NT2/D1 (cell line): ENCODE measurements at places on chromosomes 3 and 15.

DNA sequence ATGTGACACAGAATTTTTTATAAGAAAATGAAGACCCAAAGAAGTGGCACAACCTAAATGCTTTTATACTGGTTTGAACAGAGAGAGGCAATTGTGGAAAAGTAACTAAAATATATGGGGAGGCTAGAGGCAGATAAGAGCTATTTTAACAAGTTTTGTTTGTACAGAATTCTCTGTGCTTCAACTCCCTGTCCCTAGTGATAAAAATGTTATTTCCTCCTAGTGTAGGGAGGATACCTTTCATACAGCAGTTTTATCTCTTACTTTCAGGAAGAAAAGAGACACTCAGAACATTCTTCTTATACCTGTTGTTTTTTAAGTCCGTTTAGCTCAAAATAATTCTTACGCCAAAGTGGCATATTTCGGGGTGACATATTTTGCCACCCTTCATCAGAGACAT, 21.2 kb upstream of the ZNF639 start:
- DNase-seq, result no peak

DNA sequence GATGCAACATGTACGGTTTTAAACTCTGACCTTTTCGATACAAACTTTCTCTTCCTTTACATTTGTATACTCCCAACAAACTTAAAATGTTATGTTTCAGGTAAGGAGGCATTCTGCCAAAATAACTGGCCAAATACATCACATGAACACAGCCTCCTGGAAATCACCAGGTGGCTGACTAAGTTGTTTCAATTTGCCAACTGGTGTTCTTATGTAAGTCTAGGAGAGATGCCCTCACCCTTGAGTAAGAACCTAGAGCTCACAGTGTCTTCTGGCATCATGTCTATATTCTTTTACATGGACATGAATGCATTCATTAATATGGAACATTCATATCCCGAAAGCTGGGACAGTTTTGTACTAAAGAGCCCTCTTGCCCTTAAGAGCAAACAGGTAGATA, 341.1 kb upstream of the NR2F2 start:
- no peak for DNase-seq

DNA sequence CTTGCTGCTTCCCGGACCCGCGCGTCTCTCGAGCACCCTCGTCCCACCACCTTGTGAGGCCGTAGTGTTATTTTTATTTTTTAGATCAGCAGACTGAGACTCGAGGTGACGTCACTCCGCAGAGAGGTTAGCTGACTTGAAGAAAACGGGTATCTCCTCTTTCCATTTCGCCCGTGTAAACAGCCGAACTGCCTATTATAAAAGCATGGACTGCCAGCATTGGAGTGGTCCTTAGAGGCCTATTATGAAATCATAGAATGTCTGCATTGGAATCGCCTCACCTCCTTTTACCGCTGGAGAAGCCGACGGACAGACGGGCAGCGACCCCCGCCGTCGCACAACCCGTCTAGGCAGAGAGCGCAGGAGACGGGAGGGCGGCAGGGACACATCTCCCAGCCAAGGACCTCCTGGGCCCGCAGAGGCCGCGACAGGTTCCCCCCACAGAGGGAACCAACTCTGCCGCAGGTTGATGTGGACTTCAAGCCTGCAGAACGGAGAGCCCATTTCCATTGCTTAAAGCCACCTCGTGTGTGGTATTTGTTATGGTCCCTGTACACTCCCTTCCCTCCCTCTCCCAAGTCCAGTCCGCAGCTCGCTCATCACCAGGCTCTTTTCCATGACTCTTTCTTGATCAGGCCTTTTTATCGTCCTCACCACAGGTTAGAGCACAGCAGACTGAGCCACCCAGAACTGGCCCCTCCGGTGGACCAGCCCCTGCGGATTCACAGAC, 540 bp upstream of the PPP1R2 start:
- DNase-seq, result no peak

DNA sequence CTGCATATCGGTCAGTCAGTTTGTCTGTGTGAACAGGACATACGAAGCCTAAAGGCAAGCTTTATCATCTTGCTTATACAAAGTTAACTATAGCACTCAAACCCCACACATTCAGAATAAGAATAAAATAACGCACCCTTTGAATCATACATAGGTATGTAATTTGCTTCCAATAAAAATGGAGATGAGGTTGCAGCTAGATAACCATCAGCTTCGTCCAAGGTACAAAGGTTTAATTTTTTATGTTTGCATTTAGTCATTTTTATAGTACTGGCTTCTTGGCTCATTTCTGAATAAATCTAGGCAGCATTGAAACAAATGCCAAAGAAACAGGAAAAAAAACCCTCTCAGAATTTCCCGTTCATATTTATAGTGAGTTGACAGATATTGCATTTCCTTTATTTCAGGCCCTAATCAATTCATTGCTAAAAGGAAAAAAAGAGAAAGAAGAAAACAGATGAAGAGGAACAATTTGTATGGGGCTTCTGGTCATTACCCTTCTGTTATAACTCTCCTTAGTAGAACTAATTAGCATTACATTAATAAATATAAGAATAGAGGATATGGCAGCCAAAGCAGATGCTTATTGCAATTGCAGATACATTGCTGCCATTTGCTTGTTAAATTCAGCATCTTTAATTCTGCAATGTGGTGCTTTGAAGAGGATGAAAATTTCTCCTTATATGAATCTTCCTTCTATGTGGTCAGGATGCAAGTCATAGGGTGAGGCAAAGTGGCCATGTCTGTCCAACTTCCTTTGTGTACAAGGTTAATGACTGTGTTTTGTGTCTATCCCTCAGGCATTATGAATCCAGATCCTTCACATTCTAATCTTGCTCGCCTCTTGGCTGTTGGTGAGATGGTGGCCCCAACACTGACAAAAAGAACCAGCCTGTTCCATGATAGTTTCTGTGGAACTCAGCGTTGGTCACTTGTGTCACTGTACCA, 550.0 kb downstream of the AGBL1 start:
- DNase-seq, result no peak

DNA sequence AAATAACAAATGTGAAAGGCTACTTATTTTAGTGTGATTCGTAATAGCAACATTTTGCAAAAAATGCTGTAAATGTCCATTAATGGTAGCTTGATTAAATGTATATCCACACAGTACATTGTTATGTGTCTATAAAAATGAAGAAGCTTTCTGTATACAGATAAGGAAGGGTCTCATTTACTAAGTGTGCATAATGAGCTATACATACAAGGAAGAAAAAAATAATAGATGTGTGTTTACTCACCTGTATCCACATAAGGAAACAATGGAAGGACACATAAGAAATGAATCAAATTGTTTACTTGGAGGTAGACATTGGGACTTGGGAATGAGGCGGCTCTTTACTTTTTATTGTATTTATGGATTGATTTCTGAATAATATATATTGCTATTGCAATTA, 34.9 kb downstream of the MED12L start:
- DNase-seq, result no peak

GRCh38 chr3:180058238-180058637, 21.5 kb upstream of the PEX5L start:
- no peak for DNase-seq

DNA sequence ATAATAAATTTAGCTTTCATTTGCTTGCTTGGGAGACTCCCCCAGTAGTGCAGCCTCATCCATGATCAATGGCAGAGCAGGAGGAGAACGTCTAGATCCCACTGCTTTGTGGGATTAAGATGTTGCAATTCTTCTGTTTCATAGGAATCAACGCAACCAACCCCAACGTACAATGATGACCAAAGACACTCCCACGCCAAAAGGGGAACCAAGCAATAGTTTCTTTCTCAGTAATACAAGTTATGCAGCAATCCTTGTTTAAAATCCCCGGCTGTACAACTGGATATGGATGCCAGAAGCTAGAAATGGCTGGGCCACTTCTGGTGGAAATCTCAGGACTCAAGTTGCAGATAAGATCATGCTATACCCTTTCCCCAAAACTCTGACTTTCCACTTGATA, 411.2 kb downstream of the VPS13C start:
- DNase-seq, result no peak

GRCh38 chr3:79968418-79968817, 200.6 kb upstream of the ROBO1 start:
- DNase-seq, result no peak

DNA sequence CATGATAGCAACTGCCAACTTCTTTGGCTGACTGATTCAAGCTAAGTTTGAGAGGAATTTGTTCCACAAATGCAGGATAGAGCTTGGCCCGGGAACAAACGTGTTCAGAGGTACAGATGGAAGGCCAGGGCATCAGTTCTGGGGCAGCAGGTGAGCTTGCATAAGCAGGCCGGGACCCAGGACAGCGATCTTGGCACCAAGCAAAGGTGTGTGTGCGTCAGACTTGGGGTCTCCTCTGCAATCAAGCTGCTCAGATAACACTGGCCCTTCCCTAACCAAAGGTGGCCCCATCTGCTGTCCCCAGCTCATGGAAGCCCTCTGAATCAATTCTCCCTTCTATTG, 155.6 kb downstream of the MEGF11 start:
- DNase-seq, result no peak

DNA sequence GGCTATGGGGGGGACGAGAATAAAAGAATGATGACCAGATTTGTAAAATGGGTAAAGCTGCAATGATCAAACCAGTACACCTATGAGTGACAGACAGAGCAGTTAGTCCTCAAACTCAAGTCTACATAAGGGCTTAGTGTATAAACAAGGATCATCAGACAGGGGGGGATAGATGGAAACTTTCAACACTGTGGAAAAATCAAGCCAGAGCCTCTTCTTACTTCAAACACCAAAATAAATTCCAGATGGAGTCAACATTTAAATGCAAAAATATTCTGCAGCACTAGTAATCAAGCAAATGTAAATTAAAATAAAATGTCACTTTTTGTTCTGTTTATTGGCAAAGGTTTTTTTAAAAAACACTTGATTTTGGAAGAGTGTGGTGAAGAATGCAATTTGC, 205.9 kb upstream of the RGMA start:
- no peak for DNase-seq

DNA sequence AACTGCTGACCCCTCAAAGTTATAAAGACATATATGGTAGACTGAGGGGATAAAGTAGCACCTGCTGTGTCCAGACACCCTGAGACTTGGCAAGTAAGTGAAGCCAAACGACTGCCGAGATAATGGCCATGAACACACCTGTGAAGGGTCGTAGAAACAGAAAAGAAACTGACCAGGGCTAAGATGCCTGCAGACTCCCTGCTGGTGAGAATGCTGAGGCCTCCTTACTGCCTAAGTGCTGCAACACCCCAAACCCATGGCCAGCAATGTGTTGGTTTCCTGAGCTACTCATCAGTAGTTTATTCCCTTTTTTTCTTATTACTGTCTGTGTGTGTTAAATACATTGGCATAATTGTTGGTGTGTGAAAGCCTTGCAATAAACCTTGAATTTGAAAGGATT, 233.8 kb downstream of the ZNF385D start:
- no peak for DNase-seq

GRCh38 chr3:189664311-189664710, 33.1 kb downstream of the TP63 start:
- DNase-seq, result no peak

GRCh38 chr15:25832158-25832557, 31.0 kb downstream of the ATP10A start:
- DNase-seq, result no peak

GRCh38 chr3:61875976-61876671, 314.8 kb downstream of the PTPRG start:
- no peak for DNase-seq

- DNase-seq, result no peak
Observed at GRCh38 chr15:57156210-57156884, 220.0 kb upstream of the CGNL1 start.

DNA sequence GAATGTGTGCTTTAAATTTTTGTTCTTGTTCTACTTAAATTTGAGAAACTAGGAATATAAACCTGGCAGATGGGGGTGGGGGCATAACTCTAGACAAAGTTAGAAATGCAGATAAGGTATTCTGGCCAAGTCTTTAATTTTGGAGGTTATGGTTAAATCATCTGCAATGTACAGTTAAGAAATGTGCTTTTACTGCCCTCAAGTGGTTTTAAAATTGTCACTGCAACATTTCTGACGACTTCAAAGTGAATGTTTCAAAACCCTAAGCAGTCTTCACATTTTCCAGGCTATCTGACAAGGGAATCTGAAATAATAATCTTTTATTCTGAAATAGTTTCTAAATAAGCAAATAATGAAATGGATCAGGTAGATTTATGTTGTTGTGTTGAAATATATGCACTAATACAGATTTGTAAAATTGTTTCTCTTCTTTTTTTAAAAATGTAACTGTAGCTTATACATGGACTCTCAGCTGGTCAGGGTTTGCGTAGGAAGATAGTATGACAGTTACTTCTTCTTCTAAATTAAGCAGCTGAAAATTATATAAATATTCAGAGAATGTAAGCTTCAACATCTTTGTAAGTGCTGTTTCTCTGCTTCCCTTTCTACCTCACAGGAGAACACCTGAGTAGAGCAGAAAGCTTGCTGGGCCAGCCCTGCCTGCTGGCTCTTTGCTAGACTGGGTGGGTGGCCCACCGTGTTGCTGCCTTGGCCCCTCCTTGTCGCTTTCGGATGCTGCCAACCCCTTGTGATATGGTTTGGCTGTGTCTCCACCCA, 45.0 kb downstream of the SUCNR1 start:
- no peak for DNase-seq

DNA sequence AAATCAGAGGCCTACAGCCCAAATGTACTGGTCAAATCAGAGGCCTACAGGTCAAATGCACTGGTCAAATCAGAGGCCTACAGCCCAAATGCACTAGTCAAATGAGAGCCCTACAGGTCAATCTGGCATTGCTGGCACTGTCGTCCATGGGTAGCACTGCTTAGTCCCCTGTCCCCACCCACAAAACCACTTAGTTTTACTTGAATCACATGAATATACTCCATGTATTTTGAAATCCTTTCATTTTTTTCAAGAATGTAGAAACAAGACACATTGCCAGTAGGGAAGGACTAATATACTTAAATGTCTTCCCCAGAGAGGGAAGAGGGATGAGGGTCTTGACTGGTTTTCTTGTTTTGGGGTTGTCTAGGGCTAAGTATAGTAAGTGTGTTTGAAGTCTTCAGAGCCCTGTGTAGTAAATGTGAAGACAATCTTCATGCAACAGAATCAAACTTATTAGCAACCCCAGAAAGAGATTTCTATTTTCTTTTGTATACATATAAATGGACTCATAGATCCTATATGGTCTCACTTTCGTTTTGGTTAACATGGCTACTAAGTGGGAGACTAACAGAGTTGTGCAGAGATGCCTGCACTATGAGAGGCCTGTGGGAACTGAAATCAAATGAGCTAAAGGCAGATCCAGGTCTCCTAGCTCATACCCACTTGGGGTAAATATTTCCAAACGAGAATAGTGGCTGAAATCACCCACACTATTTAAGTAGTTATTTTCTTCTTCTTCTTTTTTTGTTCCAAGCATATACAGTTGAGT, 38.3 kb upstream of the DCUN1D1 start:
- DNase-seq, result no peak
